ENCODE measurements at places on chromosomes 7 and 10. TPM values are rescaled to one million over a fixed set of nuclear protein-coding genes. Genes with fewer than 3 reads are reported as not detected.

The SPDYE1 gene
- total RNA-seq: not detected

The PON1 gene
- 0.67 TPM for total RNA-seq

The SLC26A3 gene
- not detected for total RNA-seq

The UPK3B gene
- total RNA-seq: 15.9 TPM

The FAM25G gene
- total RNA-seq: not detected

The ADRB1 gene
- 15.4 TPM for total RNA-seq

The SPDYE9 gene
- not detected for total RNA-seq

The SUN3 gene
- not detected for total RNA-seq

The ELN gene
- total RNA-seq: 673 TPM

The SPOCK2 gene
- 69.7 TPM for total RNA-seq

The VENTX gene
- total RNA-seq: 4.1 TPM

The UCMA gene
- not detected for total RNA-seq

The SPDYE6 gene
- total RNA-seq: not detected

- no peak for DNase-seq
Observed at GRCh38 chr10:84525120-84525806, 196.9 kb downstream of the CCSER2 start.

- no peak for DNase-seq
Observed at GRCh38 chr7:68173513-68173912, 1176.9 kb downstream of the TYW1 start.

- no peak for DNase-seq
Observed at GRCh38 chr7:54060643-54061042, 481.5 kb upstream of the VSTM2A start.

DNA sequence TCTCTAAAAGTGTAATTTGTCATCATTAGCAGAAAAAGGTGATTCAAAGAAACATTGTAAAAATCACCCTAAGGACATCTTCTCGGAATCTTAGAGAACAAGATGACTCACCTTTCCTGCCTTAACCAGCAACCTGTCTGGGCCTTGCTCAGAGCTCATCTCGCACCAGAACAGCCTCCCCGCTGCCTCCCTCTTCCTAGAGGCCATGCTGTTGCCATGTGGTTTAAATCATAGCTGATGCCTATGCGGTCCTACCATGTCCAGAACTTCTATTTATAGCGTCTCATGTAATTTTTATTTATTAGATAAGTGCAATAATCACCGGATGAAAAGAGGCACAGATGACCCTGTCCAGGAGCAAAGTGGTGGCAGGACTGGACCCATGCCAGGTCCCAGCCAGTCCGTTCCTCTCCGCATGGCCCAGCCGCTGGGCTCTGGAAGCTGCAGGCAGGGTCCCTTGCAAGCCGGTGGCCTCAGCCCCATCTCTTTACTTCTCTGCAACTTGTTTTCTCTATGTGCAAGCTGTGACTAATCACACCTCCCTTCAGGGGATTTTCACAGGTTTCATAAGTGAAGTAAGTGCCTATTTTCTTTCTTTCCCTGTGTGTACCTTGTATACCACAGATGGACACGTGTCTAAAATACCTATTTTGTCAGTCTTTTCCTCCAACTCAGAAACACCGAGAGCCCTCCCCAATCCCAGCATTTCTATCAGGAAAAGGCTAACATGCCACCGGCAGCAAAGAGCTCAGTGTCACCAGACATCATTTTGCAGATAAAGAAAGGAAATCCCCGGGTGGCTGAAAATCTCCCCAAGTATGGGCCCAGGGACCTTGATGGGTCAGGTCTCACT lies 27.1 kb downstream of the KLF6 start:
- DNase-seq: peak; percentile 75

DNA sequence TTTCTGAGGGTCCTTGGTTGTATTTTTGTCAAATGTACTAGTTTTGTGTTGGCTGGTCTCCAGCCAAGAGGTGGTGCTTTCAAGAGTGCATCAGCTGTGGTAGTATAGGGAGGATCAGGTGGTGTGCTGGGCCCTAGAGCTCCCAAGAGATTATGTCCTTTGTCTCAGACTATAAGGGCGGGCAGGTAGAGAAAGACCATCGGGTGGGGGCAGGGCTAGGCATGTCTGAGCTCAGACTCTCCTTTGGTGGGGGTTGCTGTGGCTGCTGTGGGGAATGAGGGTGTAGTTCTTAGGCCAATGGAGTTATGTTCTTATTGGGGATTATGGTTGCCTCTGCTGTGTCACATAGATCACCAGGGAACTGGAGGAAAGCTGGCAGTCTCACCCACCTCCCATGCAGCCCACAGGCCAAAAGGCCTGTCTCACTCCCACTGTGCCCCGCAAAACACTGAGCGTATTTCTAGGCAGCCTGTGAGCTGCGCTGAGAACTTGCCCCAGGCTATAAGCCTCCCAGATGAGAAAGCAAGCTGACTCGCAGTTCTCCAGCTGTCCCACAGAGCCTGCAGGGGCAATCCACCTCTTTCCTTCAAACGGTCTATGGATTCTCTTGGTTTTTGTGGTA lies 1066.7 kb downstream of the GRM8 start:
- DNase-seq: peak; percentile 14

GRCh38 chr10:5343561-5343960 lies 21.2 kb upstream of the UCN3 start:
- DNase-seq: no peak

- no peak for DNase-seq
Observed at GRCh38 chr7:82594665-82595064, 151.1 kb upstream of the CACNA2D1 start.

GRCh38 chr10:102114861-102115618 lies 5.1 kb downstream of the LDB1 start:
- peak; percentile 99 for DNase-seq

DNA sequence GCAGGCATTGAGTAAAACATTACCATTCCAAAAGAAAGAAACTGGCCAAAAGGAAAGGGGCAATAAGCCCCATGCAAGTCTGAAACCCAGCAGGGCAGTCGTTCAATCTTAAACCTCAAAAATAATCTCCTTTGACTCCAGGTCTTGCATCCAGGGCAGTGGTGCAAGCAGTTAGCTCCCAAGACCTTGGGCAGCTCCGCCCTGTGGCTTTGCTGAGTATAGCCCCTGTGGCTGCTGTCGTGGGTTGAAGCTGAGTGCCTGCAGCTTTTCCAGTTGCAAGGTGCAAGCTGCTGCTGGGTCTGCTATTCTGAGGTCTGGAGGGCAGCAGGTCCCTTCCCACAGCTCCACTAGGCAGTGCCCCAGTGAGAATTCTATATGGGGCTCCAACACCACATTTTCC lies 580.1 kb upstream of the AUTS2 start:
- DNase-seq: no peak

GRCh38 chr10:28928484-28928883 lies 251.2 kb downstream of the BAMBI start:
- DNase-seq: no peak

DNA sequence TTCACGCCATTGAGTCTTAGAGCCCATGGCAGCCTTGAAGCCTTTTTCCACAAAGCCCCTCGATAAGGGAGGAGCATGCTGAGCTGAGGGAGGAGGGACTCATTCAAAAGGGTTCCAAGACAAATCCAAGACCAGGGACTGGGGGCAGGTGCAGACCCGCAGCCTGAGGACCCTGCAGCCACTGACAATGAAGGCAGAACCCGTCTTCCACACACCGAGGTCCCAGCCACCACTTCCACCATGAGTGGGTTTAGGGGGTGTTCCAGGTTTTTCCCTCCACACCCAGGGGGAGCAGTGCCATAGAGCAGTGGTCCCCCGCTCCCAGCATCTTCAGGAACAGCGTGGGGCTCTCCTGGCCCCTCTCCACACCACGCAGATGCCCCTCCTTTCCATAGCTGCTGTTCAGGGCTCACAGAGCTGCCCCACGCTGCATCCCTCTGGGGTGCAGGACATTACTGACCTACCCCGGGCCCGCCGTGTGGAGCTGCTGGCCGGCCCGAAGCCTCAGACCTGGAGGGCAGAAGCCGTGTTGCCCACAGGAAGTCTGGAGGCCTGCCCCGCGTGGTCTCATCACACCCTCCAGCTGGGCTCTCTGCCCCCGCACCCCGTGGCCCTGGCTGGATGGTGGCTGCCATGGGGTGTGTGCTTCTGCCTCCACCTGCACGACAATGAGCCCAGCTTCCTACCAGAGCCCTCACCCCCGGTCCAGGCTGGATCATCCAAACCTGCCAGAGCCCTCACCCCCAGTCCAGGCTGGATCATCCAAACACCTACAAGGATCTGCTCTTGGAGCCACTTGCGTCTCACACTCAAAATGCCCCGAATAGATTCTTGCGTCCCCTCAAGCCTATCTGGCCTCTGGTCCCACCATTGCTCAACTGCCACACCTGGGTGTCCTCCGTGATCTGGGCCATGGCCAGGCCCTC lies 220.0 kb upstream of the TCERG1L start:
- no peak for DNase-seq

GRCh38 chr10:78231939-78232338 lies 198.3 kb downstream of the RPS24 start:
- DNase-seq: no peak

- DNase-seq: no peak
Observed at GRCh38 chr7:157954901-157955300, 618.1 kb downstream of the DNAJB6 start.

DNA sequence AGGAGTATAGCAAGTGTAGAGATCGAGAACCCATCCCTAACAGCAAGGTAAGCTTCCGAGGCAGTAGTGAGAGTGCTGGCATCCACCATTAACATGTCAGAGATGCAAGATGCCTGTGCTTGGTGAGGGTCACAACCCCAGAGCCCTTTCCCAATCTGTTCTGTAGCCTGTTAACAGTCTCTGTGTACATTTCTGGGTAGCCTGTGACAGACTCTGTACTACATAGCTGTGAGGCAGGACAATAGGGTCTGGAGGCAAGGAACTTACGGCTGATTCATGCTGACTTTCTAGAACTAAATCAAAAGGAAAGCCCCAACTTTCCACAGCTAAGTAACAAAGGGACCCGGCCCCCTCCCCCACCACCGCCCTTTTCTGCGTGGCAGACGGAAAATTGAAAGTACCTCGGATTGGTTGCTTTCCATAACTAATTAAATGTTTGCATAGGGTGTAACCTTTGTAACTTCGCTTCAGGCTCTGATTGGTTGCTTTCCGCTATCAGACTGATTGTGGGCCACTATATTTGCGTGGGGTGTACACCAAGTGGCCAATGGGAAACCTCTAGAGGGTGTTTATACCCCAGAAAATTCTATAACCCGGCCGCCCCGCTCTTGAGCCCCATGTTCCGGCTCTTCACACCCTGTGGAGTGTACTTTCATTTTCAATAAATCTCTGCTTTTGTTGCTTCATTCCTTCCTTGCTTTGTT lies 1.4 kb upstream of the TMEM168 start:
- no peak for DNase-seq

DNA sequence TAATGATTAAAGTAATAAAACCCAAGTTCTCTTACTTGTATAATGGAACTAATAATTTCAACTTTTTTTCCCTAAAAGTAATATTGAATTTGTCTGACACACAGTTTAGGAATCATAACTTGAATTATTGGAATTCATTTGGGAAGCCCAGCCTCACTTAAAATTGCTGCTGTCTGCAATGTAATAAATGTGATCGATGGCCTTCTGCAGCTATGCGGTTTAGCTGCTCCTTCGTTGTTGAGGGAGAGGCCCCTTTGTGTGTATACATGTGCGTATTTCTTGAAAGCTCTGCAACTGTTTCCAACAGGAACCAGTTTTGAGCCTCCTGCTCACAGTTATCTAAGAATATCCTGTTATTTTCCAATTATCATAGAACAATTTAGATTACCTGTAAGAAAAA lies 152.5 kb downstream of the AKR1D1 start:
- DNase-seq: no peak

GRCh38 chr10:24449321-24449740 lies 240.4 kb downstream of the KIAA1217 start:
- DNase-seq: no peak

GRCh38 chr7:118352867-118353453 lies 128.5 kb downstream of the ANKRD7 start:
- no peak for DNase-seq

- no peak for DNase-seq
Observed at GRCh38 chr10:26481914-26482550, 43.9 kb downstream of the APBB1IP start.

GRCh38 chr10:113970641-113971040 lies 73.0 kb upstream of the ADRB1 start:
- DNase-seq: no peak

GRCh38 chr10:127911867-127912257 lies 5.0 kb downstream of the PTPRE start:
- DNase-seq: no peak

GRCh38 chr7:41047789-41048191 lies 655.1 kb downstream of the INHBA start:
- peak; percentile 32 for DNase-seq

DNA sequence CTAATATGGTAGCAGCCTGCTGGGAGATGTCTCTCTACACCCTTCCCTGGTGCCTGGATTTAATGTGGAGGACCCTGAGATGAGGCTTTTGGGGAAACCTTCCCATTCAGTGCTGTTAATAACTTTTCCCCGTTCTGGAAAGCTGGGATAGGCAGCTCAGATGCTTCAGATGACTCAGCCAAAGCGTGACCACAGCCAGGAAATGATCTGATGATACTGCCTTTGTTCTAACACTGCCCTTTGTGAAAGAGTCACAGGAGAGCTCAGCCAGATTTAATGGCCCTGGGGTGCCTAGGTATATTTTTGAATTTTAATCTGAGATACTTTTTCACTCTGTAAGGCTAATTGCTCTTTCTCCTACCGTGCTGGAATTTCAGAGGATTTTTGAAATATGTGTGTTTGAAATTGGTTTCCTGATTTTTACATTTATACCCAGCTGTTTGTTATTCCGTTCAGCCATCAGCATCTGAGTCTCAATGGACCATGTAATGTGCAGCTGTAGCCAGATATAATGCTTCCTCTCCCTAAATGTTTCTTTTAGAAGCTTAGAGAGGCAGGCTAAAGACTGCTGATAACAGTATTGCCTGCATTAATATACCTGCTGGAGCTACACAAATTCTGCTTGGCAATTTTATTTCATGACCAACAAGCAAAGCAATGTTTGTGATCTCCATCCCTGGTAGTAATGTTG lies 17.8 kb downstream of the CELF2 start:
- DNase-seq: no peak

GRCh38 chr10:22218448-22218847 lies 633 bp upstream of the EBLN1 start:
- no peak for DNase-seq

DNA sequence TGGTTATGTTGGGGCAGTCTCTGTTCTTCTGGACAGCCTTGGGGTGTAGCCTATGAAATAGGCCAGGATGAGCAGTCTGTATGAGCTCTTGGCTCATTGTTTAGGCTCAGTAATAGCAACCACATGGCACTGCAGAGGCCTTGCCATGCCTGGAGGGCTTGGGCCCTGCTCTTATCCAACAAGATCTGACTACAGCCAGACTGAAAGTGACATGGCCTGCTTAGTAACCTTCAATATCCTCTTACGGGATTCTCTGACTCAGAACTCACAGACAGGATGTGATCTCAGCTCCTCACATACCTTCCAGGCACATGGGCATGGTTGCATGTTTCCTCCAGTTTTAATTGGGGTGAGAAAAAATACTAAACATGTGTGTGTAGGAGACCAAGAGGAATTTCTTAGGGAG lies 289.3 kb downstream of the PTEN start:
- no peak for DNase-seq

GRCh38 chr7:107876916-107877315 lies 14.1 kb upstream of the DLD start:
- no peak for DNase-seq

GRCh38 chr10:102231357-102232318 lies 5.5 kb downstream of the ELOVL3 start:
- peak; percentile 92 for DNase-seq
